ENCODE measurements at places on chromosomes 4 and X.

- DNase-seq = no peak
Measured at GRCh38 chr4:162509333-162509732, 345.5 kb upstream of the FSTL5 start.

DNA sequence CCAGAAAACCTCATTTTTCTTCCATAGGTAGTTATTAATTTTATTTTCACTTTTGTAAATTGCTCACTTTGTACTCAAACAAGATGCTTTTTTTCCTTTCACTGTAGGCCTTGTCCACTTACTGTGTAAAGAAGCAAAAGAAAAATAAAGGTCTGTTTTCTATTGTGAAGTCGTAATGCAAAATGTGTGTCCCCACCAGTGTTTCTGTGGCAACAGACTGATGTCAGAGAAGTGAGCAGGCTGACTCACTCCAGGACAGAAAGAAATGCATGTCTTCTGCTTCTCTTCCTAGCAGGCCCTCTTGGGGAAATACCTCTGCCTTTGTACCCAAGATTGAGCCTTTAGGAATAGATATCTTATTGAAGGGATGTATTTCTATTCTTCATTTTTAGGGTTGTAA lies 30.3 kb downstream of the INPP4B start:
- peak; percentile 24 for DNase-seq

GRCh38 chr4:30718641-30719453 lies 1.3 kb upstream of the PCDH7 start:
- no peak for DNase-seq

DNA sequence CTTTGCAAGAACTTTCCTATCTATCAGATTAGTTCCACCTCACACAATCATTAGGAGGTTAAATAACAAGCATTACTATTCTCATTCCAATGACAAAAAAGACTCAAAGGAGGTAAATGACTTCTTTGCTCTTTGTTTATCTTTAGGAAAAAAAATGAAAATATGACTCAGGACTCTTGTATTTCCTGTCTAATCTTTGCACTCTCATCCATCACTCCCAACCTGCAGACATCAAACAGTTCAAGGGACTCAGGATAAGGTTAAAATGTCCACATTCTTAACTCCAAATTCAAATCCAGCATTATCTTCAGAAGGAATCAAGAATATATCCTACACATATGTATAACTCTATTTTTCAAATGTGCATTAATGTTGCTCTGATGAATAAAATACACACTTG lies 139.6 kb downstream of the UNC5C start:
- no peak for DNase-seq

GRCh38 chr4:164614999-164615398 lies 138.9 kb upstream of the SMIM31 start:
- DNase-seq = no peak

DNA sequence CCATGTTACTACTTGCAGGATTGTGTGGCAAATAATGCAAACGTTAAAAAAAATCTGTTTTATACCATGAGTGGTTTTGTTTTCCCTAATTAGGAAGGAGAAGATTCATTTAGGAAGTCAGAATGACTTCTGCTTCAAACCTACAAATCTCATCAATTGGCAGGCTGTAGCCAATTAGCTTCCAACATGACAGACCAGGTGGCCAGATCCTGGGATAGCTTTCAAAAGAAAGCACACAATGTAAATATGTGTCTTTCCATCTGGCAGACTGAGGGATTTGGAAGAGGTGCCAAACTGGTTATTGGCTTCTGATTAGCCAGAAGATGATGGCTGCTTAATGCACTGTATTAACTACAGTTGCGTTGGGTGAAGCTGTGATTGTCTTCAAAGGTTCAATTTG lies 432.8 kb downstream of the ANKRD50 start:
- DNase-seq = no peak
